Heart right ventricle (tissue), 16 donors: ENCODE measurements at places on chromosomes 7 and 10. TPM values are rescaled to one million over a fixed set of nuclear protein-coding genes. Genes with fewer than 3 reads are reported as not detected.

EPO gene
- total RNA-seq = not detected

SDHAF3 gene
- 26.5 TPM for total RNA-seq

IDI2 gene
- 0.40 TPM for total RNA-seq

PNLIPRP1 gene
- 1.2 TPM for total RNA-seq

PDK4 gene
- total RNA-seq = 85.3 TPM

TACC2 gene
- total RNA-seq = 372 TPM

DNA sequence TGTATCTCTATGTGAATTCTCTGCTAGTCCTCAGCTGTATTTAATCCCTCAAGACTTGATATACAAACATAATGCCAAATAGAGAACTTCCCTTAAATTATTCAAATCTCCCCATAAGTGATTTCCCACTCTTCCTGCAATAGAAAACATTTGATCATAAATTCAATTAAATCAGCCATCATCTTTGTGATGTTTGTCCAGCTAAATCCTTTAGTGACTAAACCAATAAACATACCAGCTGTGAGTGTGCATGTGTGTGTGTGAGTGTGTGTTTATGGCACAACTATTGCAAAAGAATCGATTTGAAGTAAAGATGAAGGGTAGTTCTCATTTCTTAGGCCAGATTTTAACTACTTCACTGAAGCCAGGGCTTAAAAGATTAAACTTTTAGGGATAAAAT is 175.5 kb upstream of the FZD1 start:
- no peak for DNase-seq

- no peak for DNase-seq
Observed at GRCh38 chr10:11553773-11554381, 57.6 kb downstream of the USP6NL start.

GRCh38 chr7:131131012-131131745 is 196.5 kb upstream of the MKLN1 start:
- no peak for DNase-seq

- no peak for DNase-seq
Observed at GRCh38 chr7:114901771-114902170, 20.1 kb upstream of the MDFIC start.

- no peak for DNase-seq
Observed at GRCh38 chr10:51369903-51370302, 295.6 kb downstream of the PRKG1 start.

DNA sequence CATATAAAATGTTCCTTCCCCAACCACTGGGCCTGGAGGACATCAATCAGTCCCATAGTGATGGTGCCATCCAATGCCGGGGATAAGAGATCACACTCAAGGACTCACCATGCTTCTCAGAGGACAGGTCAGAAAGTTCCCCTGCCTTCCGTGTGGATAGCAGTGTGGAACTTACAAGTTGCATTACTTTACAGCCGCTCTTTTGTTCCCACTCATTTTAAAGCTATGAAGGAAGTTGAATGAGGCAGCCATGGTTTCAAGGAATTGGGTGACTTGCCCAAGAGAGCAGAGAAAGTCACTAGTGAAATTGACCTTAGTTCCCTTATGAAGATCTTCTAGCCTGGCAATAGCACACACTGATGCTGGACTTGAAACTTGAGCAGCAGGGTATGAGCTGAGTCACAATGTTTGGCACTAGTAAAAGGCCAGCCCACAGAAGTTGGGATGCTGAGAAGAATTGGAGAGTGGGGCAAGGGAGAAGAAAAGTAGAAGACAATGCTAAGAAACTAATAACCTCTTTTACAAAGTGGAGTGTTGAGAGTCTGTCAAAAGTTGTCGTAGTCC is 78.7 kb downstream of the CXCL12 start:
- DNase-seq = no peak

- DNase-seq = no peak
Observed at GRCh38 chr7:24965831-24966708, 13.9 kb downstream of the OSBPL3 start.

GRCh38 chr10:21506351-21506750 is 19.1 kb downstream of the SKIDA1 start:
- DNase-seq = no peak

DNA sequence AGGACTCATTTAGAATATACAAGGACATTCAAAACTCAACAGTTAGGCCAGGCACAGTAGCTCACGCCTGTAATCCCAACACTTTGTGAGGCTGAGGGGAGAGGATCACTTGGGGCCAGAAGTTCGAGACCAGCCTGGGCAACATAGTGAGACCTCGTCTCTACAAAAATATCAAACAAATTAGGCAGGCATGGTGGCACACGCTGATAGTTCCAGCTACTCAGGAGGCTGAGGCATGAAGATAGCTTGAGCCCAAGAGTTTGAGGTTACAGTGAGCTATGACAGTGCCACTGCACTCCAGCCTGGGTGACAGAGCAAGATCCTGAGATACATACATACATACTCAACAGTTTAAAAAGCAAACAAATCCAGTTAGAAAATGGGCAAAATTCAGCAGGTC is 44.9 kb downstream of the GNA12 start:
- no peak for DNase-seq

GRCh38 chr10:34864149-34865067 is 49.3 kb upstream of the PARD3 start:
- no peak for DNase-seq

DNA sequence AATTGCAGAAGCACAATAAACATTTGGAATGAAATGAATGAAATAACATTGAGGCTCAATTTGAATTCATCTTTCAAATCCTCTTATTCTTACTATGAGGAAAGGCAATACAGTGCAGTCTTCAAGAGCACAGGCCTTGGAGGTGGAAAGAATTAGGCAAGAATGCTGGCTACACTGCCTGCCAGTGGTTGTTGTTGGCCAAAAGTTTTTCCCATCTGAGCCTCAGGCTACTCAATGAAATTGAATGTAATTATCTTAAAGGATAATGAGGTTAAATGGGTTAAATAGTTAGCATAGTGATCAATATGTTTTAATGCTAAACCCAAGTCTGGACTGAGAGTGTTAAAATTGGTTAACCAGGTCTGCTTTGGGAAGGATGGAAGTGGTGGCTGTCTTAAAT is 140.9 kb downstream of the MBL2 start:
- DNase-seq = no peak

GRCh38 chr7:90384433-90384832 is 18.8 kb upstream of the CLDN12 start:
- DNase-seq = no peak

GRCh38 chr7:150612925-150613324 is 19.3 kb downstream of the GIMAP6 start:
- no peak for DNase-seq
